ENCODE measurements at places on chromosomes 16 and 17.

DNA sequence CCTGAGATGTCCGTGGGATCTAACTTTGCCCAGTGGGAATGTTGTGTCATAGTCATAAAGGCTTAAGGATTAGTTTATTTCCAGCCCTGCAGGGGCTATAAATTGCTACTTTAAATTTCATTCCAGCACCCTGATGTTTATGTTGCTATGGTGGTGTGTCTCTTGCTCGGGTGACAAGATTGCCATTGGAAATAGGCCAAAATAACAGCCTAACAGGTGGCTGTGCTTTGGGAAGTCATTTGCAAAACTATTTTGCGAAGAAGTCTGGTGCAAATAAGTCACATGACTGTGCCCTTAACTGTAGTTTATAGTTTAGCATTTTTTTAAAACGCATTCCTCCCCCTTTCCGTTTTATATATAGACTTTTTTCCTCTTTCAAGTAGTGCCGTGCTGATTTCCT is 23.1 kb downstream of the PITPNC1 start:
- no peak for DNase-seq

GRCh38 chr17:44977065-44977464 is 9.0 kb upstream of the C1QL1 start:
- DNase-seq = no peak

GRCh38 chr16:79186196-79186595 is 414.3 kb downstream of the MAF start:
- DNase-seq = no peak

DNA sequence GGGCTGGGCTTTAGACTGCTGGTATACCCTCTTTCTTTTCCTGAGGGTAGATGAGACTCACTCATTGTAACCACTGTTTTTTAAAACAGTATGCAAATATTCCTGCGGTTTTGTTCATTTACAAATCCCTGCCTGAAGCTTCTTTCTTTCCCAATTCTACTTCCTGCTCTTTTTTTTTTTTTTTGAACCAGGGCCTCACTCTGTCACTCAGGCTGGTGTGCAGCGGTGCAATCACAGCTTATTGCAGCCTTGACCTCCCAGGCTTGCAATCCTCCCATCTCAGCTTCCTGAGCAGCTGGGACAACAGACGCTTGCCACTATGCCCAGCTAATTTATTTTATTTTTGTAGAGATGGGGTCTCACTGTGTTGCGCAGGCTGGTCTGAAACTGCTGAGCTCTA is 8.0 kb upstream of the SULT1A1 start:
- no peak for DNase-seq

DNA sequence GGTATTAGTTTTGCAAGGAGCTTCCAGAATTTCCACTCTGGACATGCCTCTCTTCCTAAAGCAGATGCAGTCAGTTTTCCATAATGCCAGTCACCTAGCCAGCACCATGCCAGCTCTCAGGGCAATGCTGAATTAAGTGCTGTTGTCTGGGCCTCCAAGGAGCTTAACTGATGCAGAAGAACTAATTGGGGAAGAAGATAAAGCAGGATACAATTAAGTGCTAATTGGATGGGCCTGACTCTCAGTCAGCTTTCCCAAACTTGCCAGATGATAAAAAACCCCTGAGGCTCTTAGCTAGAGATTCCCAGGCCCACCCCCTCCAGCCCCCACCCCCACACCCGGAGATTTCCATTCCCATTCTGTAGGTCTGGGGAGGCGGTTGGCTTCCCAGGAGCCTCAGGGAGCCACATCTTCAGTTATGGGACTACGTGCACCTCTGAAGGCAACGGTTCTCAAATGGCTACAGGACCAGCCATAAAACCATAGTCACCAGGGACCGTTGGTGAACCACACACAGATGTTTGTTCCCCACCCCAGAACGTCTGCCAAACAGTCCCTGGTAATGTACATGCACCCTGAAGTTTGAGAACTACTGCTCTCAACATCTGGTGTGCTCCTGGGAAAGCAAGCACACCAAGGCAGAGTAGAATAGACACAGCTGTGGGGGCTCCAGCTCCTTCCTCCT is 499.1 kb upstream of the CDH5 start:
- DNase-seq = no peak

DNA sequence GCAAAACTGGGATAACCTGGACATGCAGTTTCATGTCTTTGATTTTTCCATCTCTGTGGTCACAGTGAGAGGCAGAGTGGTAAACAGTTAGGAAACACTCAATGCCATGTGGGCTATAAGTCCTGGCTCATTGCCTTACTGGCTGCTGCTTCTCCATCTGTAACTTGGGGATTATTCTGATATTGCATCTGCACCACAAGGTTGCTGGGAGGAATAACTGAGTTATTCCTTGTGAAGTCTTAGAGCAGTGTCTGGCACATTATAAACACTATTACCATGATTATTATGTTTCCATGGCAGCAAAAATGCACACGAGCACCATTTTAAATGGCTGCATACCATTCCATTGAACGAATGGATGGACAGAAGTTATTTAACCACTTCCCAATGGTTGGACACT is 111.7 kb upstream of the CDH5 start:
- no peak for DNase-seq

- no peak for DNase-seq
Measured at GRCh38 chr17:44842748-44843147, 4.9 kb upstream of the HIGD1B start.

DNA sequence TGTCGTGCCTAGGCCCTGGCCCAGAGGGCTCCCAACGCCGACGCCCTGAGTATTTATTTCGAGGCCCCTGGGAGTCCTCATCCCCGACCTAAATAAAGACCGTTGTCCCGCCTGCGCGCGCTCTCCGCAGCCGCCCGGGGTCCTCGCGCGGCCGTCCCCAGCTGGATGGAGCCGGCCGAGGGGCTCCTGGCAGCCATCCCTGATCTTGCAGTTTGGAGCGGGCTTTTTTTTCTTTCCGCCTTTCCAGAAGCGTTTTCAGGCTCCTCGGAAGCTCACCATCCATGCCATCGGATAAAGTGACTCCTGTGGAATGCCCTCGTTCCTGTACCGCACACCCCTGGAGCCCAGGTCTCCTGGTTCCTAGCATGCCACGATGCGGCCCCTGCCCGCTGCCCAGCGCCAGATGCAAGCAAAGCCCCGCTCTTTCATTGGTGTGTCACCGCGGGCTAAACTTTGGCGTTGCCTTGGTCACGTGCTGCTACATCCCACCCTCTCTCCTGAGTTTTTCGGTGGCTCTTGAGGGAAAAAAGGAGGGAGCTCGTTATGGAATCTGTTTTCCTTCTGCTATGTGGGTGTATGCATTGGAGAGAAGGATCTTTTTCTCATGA is 716 bp downstream of the TMEM94 start:
- peak; percentile 2 for DNase-seq

DNA sequence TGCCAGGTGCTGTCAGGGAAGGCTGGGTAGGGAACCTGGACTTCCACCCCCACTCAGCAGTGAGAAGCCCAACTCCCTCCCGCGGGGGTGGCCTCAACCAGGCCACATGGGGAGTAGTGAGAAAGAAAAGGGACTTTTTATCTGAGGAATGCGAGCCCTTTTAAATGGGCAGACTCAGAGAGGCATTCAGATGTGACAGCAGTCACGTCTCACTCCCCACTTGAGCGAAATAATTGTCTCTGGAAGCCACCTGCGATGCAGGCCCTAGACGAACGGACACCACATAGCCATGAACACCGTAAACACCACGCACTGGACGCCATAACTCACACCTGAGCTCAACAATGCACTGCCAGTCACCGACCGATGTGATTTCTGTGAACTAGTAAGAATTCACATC is 11.9 kb upstream of the CD300E start:
- DNase-seq = no peak

DNA sequence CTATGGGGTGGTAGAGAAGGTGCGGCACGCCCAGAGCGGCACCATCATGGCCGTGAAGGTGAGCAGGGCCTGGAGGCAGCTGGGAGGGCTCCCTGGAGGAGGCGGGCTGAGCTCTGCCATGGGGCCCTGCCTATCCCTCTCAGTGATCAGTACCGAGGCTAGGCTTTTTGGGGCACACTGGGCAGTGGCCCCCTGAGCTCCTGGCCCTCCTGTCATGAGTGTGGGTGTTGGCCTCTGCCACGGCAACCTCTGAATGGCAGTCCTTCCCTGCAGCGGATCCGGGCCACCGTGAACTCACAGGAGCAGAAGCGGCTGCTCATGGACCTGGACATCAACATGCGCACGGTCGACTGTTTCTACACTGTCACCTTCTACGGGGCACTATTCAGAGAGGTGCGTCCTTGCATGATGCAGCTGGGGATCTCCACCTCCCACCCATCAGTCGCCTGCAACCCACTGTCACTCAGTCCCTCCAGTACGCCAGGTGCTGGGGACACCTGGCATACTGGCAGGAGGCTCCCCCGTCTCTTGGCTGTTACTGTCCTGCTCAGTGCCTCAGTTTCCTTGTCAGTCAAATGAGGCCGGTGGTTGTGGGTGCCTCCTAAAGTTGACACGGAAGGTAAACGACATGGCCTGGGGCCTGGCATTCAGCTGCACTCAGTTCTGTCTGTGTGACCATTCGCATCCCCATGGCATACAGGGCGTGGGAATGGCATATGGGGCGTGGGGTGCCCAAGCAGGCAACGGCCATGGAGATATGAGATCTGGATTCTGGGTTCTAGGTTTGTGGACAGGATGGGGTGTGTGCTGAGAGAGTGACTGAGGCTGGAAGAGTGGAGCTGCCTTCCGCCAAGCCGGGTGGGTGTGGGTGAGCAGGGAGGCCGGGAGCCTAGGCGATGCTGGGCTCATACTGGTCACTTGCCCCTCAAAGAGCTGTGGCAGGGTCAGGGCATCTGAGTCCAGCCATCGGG is 16.4 kb downstream of the MAP2K3 start:
- no peak for DNase-seq

DNA sequence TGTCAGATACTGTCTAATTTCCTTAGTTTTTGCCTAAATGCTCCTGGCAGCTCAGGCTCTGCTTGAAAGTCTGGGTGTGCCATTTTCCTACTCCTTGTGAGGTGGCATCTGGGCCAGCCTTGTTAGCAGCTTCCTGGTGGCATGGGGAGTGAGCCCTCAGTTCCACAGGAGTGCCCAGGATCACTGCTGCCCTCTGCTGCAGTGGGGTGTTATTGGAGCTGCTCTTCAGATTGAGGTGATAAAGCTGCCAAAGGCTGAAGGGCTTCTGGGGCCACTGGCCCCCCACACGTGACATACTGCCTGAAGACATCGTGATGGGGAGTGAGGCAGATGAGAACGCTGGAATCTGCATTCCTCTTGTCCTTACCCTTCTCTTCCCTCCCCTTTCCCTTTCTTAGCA is 27.4 kb downstream of the CEP95 start:
- DNase-seq = no peak

- DNase-seq = no peak
Measured at GRCh38 chr17:60091908-60092331, 13.2 kb upstream of the HEATR6 start.

DNA sequence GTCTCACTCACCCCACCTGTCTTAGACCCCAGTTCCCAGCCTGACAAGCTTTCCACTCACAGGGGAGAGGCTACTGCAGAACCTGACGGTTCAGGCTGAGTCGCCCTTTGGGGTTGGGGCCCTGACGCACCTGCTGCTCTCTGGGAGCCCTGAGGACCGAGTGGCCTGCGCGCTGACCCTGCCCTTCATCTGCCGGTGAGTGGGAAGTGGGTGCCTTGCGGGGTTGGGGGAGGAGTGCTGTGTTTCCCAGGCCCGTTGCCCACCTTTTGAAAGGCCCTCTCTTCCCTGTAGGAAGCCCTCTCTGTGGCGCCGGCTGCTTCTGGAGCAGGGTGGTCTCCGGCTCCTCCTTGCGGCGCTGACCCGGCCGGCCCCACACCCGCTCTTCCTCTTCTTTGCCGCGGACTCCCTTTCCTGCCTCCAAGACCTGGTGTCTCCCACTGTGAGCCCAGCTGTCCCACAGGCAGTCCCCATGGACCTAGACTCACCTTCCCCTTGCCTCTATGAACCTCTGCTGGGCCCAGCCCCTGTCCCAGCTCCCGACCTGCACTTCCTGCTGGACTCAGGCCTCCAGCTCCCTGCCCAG is 6.1 kb upstream of the TGFB1I1 start:
- DNase-seq = no peak

- DNase-seq = no peak
Measured at GRCh38 chr17:66018786-66019185, 173.1 kb downstream of the CEP112 start.
